GM23248 (cell line): ENCODE measurements at places on chromosomes 2 and 18. TPM values are rescaled to one million over a fixed set of nuclear protein-coding genes. Genes with fewer than 3 reads are reported as not detected.

DNA sequence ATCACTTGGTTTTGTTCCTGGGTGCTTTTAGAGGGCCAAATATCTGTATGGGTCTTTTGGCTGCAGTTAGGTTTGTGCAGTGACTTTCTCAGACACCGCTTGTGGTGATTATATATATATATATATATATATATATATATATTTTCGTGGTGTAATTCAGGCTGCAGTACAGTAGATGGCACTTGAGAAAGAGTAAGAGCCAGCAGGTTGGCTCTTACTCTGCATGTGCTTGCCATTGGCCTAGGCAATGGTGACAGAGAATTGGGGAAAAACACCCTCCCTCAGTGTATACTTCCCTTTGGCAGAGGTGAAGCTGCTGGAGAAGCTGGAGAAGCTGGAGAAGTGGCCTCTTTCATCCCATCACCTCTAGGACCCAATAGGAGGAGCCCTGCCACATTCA lies 22.2 kb upstream of the MYL1 start:
- DNase-seq = no peak

The ADI1 gene
- polyA plus RNA-seq = 140 and 149 TPM in 2 replicates

The RAB6D gene
- polyA plus RNA-seq = 0.15 and 0.27 TPM in 2 replicates

DNA sequence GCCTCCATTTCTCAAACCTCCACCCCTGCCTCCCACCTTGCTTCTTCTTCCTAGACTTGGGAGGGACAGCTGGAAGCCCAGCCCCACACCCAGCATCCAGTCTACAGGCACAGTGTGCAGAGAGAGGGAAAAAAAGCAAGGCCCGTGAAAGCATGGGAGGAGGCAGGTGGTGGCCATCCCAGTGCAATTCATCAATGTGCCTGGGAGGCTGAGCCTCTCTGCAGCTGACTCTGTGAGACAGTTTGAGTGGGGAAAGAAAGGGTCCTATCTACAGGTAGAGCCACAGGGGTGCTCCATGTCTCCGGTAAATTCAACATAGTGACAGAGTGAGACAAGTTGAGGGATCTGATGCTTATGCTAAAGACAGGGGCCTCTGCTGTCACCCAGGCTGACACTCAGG lies 340.6 kb downstream of the DYSF start:
- no peak for DNase-seq

DNA sequence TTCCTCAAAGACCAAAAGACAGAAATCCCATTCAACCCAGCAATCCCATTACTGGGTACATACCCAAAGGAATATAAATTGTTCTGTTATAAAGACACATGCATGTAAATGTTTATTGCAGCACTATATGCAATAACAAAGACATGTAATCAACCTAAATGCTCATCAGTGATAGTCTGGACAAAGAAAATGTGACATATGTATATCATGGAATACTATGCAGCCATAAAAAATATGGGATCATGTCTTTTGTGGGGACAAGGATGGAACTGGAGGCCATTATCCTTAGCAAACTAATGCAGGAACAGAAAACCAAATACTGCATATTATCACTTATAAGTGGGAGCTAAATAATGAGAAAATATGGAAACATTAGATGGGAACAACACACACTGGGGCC lies 2.7 kb upstream of the HNMT start:
- DNase-seq = no peak

GRCh38 chr2:22076454-22076853 lies 952.7 kb downstream of the TDRD15 start:
- DNase-seq = no peak

The DSG4 gene
- not detected in 2 replicates for polyA plus RNA-seq

The LIMS4 gene
- polyA plus RNA-seq = 1.8 and 2.0 TPM in 2 replicates

DNA sequence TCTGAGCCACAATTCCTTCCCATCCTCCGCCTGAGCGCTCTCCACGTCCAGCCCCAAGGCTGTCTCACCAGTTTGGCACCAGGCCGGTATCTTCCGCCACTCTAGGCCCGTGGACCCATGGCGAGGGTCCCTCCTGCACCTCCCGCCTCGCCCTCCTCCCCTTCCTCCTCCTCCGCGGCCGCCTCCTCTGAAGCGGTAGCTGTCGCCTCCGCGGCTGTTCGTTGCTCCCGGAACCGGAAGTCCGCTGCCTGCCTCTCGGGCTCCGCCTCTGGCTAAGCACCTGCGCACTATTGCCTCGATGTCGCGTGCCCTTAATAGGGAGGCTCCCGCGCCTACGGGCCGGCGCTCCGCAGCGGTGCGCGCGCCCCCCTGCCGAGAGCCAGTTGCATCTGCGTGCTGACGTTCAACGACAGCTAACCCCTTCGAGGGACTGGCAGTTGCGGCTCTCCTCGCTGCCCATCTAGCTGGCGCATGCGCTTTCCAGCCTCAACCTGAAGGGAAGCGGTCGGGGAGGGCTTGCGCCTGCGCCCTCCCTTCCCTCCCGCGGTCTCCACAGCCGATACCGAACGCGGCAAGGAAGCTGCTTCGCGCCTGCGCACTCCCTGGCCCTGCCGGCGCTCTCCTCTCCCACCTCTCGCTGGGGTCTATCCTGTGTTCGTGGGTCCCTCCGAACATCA lies at the start of gene MBD1:
Gene MBD1 (minus strand): TSS at position 229 of the 677 bp plus-strand sequence. CDS start 1,531 bp downstream, outside the sequence.
- DNase-seq = peak; percentile 99

The TTC31 gene
- 14.2 and 20.4 TPM in 2 replicates for polyA plus RNA-seq
